A549 (cell line): ENCODE measurements at places on chromosomes 1 and 21.

GRCh38 chr1:112673592-112674439 is 643 bp upstream of the MOV10 start:
- peak; percentile 45 for DNase-seq

GRCh38 chr1:222546548-222547259 is 1.2 kb downstream of the HHIPL2 start:
- DNase-seq, result peak; percentile 79

DNA sequence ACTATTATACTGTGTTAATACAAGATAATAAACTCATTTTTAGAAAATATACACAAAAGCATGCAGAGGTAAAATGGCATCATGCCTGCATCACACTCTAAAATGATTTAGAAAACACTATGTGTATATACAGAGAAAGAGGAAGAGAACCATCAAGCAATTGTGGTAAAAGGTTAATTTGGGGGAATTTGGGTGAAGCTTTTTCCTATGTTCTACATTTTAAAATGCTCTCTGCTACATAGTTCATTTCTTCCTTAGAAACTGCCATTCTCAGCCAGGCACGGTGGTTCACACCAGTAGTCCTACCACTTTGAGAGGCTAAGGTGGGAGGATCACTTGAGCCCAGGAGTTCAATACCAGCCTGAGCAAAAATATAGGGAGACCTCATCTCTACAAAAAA is 44.1 kb downstream of the GON4L start:
- DNase-seq, result no peak

GRCh38 chr1:81305997-81306452 is 494.7 kb upstream of the ADGRL2 start:
- peak; percentile 14 for DNase-seq

DNA sequence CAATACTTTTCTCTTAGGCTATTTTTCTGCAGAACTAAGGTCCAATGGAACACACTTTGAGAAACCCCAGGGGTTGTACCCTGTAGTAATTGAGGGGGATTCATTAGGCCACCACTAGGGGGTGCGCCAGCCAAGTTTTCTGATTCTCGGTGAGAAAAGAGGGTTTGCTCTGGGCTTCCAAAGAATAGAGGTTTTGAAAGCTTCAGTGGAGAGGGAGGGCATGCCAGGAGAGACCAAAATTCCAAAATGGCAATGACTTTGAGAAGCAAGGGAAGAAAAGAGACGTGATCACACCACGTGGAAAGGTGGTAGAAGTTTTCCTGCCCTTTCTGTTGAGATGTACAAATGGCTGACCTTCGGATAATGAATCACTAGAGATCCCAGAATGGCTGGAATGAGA is 323.3 kb downstream of the RPS6KC1 start:
- DNase-seq, result peak; percentile 51

- DNase-seq, result no peak
Observed at GRCh38 chr1:221739018-221739676, 2.7 kb downstream of the DUSP10 start.

DNA sequence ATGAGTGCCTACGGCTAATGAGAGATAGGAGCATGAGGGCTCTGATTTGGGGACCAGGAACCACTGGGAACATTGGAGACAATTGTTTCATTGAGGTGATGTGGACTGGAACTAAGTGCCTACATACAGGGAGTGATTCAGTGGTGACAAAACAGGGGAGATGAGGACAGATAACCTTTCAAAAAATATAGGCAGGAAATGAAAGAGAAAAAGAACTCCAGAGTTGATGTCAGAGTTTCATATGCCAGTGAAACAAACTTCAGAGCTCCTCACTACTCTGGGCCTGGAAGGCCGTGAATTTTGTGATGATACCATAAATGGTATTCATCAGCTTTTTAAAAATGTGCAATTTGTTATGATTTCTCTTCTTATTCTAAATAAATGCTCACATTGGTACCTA is 39.3 kb downstream of the FASLG start:
- no peak for DNase-seq

DNA sequence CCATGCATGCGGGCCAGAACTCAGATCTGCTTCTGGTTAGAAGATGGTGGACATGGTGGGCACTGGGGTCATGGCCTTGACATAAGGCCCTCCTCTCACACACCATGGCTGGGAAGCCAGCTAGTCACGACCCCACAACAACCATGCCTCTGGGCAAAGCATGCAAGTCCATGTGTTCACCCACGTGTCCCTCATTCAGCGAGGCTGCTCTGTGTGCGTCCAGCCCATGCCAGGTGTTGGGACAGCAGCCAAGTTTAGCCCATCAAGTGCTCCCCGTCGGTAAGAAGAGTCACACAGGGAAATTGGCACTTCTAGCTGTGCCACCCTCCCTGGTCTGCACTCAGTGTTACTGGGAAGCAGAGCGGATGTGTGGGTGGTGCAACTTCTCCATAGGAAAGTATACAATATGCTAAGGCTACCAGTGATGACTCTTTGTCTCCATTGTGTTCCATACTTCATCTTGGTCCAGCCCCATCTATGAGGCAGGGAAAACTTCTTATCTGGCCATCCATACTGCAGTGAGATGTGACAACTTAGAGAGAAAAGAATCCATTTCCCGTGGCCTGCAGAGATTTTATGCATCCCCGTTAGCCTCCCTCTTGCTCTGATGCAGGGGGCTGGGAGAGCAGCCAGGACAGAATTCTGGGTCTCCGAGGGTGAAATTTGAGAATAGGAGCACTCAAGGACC is 198.0 kb downstream of the GRIK3 start:
- no peak for DNase-seq

DNA sequence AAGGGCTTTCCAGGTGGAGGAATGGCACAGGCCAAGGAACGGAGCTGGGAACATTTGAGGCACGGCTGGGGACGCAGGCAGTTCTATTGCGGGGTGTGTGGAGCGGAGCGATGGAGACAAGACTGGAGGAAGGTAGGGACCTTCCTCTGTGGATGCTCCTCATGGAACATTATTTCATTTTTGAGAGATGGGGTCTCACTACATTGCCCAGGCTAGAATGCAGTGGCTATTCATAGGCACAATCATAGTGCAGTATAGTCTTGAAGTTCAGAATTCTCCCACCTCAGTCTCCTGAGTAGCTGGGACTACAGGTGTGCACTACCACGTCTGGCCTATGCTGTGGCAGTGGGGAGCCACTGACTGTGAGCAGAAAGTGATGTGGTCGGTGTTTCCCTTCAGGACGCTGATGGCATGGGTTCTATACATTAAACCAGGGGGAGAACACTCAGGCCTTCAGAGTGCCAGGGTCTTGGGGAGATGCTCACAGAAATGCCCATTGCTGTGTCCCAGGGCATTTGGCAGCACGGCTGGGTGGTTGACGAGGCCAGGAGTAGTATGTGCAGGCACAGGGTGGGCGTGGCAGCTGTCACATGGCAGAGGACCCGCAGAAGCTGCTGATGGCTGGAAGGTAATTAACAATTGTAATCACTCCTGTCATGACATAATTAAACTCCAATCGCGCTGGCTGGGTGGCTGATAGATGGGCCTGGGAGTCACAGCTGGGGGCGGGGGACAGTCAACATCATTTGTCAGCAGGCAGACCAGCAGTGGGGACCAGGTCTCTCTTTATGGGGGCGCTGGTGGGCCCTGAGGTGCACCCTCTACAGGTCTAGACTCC is 40.8 kb upstream of the ACOT11 start:
- DNase-seq, result no peak

- DNase-seq, result no peak
Observed at GRCh38 chr1:203930342-203930741, 68.9 kb downstream of the SNRPE start.

GRCh38 chr1:215636258-215636965 is 69.3 kb downstream of the KCTD3 start:
- no peak for DNase-seq

DNA sequence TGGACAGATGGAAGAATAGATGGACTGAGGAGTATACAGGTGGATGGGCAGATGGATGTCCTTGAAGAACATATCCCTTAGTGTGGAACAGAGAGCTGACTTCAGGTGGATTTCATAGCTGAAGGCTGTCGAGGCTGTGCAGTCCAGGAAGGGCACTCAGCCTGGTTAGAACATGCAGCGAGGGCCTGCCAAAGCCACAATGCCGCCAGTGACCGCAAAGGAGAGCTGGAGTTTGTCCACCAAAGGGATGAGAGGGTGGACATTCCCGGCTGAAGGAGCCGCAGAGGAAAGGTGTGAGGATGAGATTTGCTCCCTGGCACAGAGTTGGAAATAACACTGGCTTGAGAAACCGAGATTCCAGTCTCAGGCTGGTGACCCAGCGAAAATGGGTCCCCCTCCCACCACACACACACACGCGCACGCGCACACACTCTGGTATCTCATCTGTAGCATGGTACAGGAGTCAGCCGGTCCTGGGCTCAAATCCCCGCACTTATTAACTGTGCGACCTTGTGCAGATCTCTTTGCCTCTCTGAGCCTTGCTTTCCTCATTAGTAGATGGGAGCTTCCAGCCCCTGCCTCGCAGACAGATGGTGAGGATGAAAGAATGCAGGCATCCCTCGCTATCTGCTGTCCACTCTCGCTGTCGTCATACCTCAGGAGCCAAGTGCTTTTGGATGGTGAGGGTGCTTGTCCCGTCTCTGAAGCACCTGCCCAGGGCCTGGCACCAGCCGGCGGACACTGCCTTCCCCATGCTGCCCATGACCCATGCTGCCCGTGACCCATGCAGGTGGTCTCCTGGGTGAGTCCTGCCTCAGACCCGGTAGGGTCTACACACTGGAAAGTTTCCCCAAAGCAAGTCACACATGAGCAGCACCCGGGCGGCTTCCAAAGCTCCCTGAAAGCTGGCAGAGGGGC is 26.8 kb upstream of the EFHD2 start:
- no peak for DNase-seq

DNA sequence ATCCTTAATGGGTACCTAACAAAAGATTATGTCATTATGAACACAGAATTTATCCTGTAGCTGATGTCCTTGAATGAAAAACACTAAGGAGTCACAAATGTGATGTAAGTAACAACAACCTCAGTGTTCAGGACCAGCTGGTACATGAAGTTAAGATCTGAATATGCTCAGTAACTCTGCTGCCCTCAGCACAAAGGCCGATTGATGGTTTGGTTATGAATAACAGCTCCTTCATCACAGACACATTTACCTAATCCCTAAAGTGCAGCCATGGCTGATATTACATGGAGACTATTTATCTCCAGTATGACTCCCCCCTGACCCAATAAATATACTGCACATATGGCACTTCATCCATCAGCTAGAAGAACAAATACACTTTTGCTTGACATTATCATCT is 75.2 kb downstream of the PLPPR5 start:
- no peak for DNase-seq

- DNase-seq, result no peak
Observed at GRCh38 chr1:101741910-101742309, 254.8 kb downstream of the OLFM3 start.

GRCh38 chr1:20949871-20950590 is 162.9 kb upstream of the HP1BP3 start:
- DNase-seq, result no peak

DNA sequence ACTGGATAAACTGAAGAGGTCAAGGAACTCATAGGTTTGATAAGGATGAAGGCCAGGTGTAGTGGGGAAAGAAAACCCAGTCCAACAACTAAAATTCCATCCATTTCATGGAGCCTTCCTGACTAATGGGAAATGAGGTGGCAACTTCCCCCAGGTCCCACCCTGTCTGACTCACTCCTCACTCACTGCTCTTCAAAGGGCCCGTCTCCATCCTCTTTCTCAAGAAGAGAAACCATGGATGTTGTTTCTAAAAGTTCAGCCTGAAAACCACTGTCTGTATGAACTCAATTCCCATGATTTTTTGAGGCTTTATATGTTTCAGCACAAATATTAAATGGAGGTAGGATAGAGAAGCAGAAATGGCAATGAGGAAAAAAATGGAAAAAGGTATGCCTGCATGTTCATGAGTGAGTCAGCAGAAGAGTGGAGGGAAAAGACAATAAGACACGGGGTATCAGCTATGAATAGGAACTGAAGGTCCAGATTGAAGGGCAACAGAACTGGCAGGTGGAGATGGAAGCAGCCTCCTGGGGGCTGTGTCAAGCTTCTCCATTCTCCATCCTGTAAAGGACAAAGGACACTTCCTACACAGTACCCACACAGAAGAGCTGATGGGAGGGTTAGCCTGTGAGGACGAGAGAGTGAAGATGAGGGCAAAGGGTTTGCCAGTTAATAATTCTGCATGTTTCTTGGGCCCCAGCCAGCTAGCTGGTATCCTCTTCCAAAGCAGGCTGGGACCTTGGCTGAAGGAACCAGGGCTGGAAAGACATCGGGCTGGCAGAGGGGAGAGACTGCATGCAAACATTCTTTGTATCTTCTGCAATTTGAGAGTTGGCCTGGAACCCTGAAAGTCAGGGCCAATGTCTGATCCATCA is 5.5 kb upstream of the ELOVL1 start:
- peak; percentile 67 for DNase-seq
